ENCODE measurements at places on chromosomes 6 and 20. TPM values are rescaled to one million over a fixed set of nuclear protein-coding genes. Genes with fewer than 3 reads are reported as not detected.

WASF1 gene
- total RNA-seq = 14.2 TPM

BPIFB4 gene
- total RNA-seq = not detected

ENPP5 gene
- 0.43 TPM for total RNA-seq

THBD gene
- 0.32 TPM for total RNA-seq

WFDC5 gene
- total RNA-seq = not detected

HLA-G gene
- not detected for total RNA-seq

KHDC1L gene
- total RNA-seq = 0.43 TPM

HDAC2 gene
- 59.9 TPM for total RNA-seq

LATS1 gene
- 25.9 TPM for total RNA-seq

ZNF165 gene
- 0.86 TPM for total RNA-seq

GPX5 gene
- total RNA-seq = not detected

Data from fibroblast of villous mesenchyme (primary cell).